ENCODE measurements at places on chromosomes 2 and 18.

- no peak for DNase-seq
- no peaks in the 10 kb centered on the region for H3K4me1 ChIP-seq
- H3K36me3 ChIP-seq: no peaks in the 10 kb centered on the region
- no peak overlapping the region for H3K4me3 ChIP-seq
- no peak overlapping the region for H3K27ac ChIP-seq
Measured at GRCh38 chr2:195146761-195147541, 510.1 kb upstream of the SLC39A10 start.

DNA sequence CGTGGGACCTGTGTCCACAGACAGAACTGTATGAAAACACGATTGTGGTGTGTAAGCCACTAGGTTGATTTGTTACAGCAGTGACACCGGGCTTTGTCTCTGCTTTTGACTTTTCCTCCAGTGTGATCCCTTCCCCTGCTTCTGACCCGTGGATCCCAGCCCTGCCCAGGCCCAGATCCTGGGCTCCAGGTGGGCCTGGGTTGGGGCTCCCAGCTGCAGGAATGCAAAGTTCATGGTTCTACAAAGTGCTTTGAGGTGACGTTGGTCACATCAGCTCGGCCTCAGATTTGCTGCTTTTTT, 26.8 kb downstream of the HPCAL1 start:
- H3K4me1 ChIP-seq: peaks cover 9% of the 10 kb centered on the region
- no peak overlapping the region for H3K4me3 ChIP-seq
- no peaks in the 10 kb centered on the region for H3K36me3 ChIP-seq
- H3K27me3 ChIP-seq: no peaks in the 10 kb centered on the region
- no peak overlapping the region for H3K27ac ChIP-seq

DNA sequence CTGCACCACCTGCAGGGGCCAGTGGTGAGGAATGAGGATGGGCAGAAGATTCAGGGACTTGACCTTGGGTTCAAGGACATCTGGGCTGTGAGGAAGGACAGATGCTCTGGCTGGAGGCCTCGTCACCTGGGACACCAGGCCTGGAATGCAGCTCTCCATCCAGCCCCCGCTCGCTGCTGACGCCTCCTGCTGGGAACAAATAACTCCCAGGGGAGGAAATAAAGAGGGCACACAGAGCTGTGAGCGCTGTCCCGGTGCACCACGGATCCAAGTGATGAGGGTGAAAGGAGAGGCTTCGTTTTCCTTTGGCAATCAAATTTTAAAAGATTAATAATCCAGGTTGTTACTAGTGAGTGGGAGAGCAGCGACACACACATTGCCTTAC, 368.0 kb upstream of the MYT1L start:
- H3K4me1 ChIP-seq: peaks cover 6% of the 10 kb centered on the region
- DNase-seq: no peak
- H3K36me3 ChIP-seq: no peaks in the 10 kb centered on the region
- H3K27ac ChIP-seq: no peak overlapping the region
- H3K27me3 ChIP-seq: no peaks in the 10 kb centered on the region

DNA sequence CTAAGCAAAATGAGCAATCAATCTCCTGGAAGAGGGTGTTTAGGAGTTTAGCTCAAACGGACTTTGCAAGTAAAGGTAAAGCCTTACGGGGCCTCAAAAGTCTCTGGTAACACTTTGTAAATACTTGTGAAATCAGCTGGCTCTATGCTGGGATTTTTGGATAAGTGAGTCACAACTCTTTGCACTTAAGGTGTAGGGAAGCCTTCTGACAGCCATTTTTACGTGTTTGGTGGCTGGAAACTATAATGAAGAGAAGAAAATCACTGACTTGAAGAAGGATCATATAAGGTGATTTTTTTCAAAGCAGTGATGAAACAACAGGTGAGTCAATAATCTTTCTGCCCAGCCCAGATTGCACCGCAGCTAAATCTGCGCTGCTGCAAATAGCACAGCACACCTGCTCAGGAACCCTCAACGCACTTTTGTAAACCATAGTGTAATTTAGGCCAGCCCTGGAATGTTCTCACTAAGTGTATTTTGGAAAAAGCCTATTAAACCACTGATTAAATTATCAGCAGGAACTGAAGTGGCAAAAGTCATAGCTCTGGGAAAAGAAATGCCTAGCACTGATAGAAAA, 218.8 kb downstream of the AGPS start:
- H3K4me3 ChIP-seq: no peak overlapping the region
- no peak overlapping the region for H3K27ac ChIP-seq
- no peaks in the 10 kb centered on the region for H3K27me3 ChIP-seq
- no peak for DNase-seq
- no peaks in the 10 kb centered on the region for H3K36me3 ChIP-seq

DNA sequence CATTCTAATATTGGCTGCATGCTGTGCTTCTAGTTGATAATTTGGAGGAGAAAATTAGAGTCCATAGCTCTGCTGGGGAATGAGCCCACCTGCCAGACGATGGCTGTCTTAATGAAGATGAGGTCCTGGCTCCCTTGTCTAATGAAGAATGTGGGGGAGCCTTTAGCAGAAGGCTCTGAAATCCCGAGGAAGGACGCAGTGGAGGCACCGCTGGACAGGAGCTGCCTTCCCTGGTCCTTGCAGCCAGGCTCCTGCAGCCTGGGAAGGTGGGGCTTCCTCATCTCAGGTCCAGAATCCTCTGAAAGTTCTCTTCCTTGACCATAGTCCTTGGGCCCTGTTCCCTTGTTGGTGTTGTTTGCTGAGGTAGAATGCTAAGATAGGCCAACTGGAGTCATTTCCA, 208.3 kb downstream of the AGAP1 start:
- H3K4me3 ChIP-seq: no peak overlapping the region
- no peak for DNase-seq
- H3K27ac ChIP-seq: no peak overlapping the region
- no peaks in the 10 kb centered on the region for H3K36me3 ChIP-seq
